ENCODE measurements at places on chromosomes 16 and 17.

DNA sequence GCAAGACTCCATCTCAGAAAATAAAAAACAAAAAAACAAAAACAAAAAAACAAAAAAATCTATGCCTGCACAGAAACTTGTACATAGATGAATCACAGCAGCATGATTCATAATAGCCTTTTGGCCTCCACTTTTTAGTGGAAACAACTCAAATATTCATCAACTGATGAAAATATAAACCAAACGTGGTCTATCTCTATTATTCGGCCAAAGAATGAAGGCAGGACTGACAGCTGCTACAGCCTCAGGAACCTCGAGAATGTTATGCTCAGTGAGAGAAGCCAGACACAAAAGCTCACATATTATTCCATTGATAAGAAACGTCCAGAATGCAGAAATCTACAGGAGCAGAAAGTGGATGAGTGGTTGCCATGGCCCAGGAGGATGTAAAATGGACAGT lies 19.8 kb downstream of the PPL start:
- no peak for DNase-seq

DNA sequence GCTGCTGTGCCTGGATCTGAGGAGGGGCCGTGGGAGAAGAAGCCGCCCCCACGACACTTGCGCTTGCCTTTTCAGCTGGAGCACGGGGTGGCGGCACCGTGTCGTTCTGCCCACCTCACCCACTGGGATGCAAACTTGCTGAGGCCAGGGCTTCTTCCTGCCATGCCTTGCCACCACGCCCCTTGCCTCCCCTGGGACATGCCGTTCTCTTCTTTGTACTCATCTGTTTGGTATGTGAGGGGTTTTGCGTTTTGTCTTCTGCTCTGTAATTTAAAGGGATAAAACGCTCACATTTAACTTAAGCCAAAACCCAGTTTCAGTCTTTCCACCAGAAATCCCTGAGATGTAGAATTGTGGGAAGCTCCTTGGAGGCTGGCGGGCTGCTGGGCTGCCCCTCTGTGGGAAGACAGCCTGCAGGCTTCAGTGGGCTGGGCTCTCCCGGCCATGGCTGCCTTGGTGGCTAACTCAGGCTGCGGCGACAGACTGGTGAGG lies 180.2 kb downstream of the RPTOR start:
- DNase-seq, result no peak

- no peak for DNase-seq
These were observed 97.5 kb upstream of the HS3ST3A1 start for GRCh38 chr17:13699261-13699660.

DNA sequence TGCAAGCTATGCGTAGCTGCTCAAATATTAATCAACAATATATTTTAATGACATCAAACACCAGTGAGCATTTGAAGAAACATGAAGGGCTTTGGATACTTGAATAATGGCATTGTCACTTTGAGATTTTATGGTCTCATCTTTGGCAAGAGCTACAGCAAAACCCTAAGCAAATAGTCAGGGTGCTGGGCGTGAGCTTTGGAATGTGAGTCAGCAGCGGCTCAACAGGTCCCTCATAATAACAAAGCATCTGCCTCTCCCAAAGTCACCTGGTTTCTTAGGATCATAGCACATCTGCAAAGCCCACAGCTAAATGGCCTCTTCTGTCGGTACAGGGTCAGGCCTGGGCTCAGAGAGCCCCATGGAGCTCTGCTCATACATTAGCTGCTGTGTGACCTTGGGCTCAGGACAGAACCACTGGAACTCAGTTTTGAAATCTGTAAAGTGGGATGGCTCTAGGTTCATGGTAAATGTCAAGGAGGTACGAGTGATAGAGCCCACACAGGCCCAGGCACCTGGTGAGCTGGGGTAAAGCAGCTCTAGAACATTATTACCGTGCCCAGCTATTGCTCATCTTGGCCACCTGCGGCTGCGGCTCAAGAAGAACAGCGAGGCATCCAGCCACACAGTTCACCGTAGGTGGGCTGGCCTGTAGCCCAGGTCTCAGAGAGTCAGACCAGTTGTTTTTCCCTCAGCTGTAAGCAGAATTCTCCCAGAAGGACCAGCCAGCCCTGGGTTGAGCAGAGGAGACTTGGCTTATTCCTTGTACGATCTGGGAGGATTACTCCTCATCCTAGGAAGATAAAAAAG lies 544.5 kb upstream of the CDH11 start:
- DNase-seq, result no peak

GRCh38 chr17:27591986-27592385 lies 39.0 kb upstream of the LGALS9 start:
- no peak for DNase-seq

DNA sequence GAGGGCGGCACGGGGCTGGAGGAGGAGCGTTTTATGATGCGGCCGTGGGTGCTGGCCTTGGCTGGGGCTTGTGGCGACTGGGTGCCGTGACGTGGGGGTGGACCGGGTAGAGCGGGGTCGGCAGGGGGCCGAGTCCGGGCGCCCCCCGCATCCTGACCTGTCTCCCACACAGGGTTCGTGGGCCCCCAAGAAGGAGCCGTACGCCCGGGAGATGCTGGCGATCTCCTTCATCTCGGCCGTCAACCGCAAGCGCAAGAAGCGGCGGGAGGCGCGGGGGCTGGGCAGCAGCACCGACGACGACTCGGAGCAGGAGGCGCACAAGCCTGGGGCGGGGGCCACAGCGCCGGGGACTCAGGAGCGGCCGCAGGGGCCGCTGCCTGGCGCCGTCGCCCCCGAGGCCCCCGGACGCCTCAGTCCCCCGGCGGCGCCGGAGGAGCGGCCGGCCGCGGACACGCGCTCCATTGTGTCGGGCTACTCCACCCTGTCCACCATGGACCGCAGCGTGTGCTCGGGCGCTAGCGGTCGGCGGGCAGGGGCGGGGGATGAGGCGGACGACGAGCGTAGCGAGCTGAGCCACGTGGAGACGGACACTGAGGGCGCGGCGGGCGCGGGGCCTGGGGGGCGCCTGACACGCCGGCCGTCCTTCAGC lies 81.6 kb downstream of the ARHGAP23 start:
- DNase-seq, result no peak

- DNase-seq, result no peak
These were observed 248.6 kb downstream of the FOXL1 start for GRCh38 chr16:86826941-86827340.

- DNase-seq, result no peak
These were observed 13.8 kb upstream of the AATK start for GRCh38 chr17:81179861-81180260.

DNA sequence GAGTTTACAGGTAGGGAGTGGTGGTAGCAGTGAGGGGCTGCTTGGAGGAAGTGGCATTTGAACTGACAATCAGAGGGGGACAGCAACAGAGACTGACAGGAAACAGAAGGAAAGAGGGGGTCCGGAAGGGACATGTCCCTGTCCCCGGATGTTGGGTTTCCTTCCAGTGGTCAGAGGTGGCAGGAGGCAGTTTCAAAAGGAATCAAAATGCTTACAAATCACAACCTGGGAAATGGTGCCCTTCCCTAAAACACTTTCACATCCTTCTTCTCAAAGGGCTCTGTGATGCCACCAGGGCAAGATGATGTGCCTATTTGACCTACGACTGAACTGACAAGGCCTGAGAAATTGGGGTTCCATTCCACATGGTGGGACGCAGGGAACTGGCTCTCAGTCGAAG lies 19.7 kb downstream of the ADGRG1 start:
- no peak for DNase-seq

- no peak for DNase-seq
These were observed 19.9 kb downstream of the ZNF200 start for GRCh38 chr16:3214904-3215600.

DNA sequence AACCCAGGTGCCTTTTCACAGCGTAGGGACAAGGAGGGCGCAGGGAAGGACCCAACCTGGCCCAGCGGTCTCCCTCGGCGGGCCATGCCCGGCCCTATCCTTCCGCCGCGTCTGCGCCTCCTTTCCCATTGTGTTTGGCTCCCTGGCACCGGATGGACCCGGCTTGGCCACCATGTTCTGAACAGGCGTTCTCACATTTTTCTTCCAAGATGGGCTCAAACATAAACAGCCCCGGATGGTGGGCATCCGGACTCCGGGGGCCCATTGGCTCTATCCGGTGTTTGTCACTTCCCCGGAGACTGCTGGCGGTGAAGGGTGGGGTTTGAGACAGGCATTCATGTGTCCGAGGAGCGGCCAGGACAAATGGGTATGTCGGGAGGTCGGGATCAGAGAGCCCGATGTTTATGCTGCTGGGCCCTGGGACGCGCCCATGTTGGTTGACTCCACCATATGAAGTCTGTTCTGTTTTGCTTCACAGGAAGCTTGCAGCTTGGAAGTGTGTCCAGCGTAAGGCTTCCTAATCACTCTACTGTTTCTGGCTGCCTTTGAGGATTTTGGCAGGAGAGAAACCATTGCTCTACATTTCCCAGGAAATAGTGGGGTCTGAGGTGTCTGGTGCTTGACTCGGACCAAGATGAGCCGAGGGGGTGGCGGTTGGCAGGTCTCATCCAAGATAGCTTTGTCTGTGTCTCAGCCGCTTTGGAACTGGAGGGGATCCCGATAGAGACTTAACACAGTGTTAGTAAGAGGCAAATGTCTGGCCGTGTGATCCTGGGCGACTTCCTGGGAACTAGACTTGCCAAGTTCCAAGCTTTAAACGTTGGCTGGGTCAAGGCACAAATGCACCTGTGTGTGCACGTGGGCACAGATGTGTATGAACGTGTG lies 188.3 kb downstream of the IRF8 start:
- DNase-seq, result no peak

DNA sequence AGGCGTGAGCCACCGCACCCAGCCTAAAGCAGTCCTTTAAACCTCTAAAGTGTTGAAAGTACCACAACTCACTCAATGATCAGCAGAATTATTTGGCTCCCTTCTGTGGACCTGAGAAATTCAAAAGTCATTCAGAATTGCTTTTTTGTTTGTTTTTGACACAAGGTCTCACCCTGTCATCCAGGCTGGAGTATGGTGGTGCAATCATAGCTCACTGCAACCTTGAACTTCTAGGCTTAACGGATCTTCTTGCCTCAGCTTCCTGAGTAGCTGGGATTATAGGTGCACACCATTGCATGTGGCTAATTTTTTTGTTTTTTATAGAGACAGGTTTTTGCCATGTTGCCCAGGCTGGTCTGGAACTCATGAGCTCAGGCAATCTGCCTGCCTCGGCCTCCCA lies 44.3 kb downstream of the TRAF4 start:
- no peak for DNase-seq
